Psoas muscle (tissue), 8 donors: ENCODE measurements at places on chromosomes 4 and X. TPM values are rescaled to one million over a fixed set of nuclear protein-coding genes. Genes with fewer than 3 reads are reported as not detected.

- H3K36me3 ChIP-seq = no peaks in the 10 kb centered on the region
- H3K27ac ChIP-seq = no peak overlapping the region
- H3K4me1 ChIP-seq = no peaks in the 10 kb centered on the region
- no peak for DNase-seq
- H3K4me3 ChIP-seq = no peak overlapping the region
Measured at GRCh38 chr4:25180524-25181131, 20.4 kb upstream of the SEPSECS start.

DNA sequence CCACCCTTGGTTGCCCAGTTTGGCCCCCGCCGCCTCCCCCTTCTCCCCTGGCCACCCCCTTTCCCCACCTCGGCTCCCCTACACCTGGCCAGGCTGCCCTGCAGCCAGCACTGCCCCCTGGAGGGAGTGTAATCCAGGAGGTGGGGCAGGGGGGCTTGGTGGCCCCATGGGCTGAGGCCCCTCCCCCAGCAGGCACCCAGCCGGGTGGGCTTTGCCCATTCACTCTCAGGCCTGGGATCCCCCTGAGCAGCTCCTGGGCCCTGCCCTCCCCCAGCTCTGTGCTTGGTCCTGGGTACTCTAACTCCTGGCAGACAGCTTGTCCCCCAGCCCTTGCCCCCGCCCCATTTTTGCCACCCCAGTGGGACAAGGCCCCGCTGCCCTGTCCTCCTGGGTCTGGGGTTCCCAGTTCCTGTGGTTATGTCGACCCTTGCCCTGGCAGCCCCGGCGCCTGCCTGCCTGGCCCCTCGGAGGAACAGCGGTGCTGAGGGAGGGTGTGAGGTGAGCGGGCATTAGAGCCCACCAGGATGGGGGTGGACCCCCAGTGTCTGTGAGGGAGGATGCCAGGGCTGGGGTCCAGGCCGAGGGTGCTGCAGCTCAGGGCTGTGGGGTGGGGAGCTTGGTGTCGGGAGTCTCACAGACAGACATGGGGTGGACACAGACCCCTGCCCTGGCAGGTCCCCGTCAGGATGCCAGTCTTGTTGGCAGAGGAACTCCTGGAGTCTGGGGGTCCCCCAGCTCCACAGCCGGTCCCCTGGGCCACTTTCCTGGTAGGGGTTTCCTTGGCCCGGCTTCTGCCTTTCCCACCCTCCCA lies 10.2 kb downstream of the NAT8L start:
- H3K27me3 ChIP-seq = no peaks in the 10 kb centered on the region
- no peaks in the 10 kb centered on the region for H3K36me3 ChIP-seq
- H3K27ac ChIP-seq = no peak overlapping the region
- DNase-seq = no peak
- H3K4me3 ChIP-seq = no peak overlapping the region

- no peak overlapping the region for H3K4me3 ChIP-seq
- no peak for DNase-seq
- no peaks in the 10 kb centered on the region for H3K27me3 ChIP-seq
- H3K36me3 ChIP-seq = no peaks in the 10 kb centered on the region
Measured at GRCh38 chrX:118538386-118538785, 42.8 kb downstream of the DOCK11 start.

The NRK gene
- total RNA-seq = 0.27 TPM

DNA sequence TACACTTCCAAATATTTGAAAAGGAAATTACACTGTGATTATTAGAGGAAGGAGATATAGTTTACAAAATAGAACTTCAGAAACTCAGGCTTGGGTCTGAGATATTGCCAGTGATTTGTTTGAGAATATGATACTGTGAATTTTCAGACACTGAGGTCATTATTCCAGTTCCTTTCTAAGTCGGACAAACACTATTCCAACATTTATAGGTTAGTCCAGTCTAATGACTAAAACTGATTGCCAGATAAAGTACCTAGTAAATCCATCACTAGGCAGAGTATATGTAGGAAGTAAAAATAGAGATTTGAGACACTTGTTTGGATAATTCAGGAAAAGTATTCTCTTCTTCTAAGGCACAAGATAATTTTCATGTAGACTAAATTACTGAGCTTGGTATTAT lies 13.2 kb downstream of the MTTP start:
- H3K36me3 ChIP-seq = no peaks in the 10 kb centered on the region
- H3K27ac ChIP-seq = peak overlapping the region; percentile 4
- H3K4me1 ChIP-seq = peaks cover 18% of the 10 kb centered on the region

The GAGE12C gene
- not detected for total RNA-seq

DNA sequence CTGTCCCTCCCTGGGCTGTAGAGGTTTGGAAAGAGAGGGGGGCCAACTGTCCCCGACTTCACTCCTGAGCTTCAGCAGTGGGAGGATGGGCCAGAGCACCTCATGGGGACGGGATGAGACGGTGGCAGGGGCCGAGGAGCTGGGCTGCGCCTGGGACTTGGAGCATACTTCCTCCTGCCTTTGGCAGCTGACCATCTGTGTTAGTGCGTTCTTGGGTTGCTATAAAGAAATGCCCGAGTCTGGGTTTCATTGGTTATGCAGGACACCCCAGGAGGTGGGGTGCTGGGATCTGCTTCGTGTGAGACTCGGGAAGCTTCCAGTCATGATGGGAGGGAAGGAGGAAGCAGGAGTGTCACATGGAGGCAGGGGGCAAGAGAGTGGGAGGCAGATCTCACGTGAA lies 7.4 kb downstream of the PSAPL1 start:
- no peaks in the 10 kb centered on the region for H3K27me3 ChIP-seq
- H3K4me1 ChIP-seq = no peaks in the 10 kb centered on the region
- no peak overlapping the region for H3K27ac ChIP-seq
- no peaks in the 10 kb centered on the region for H3K36me3 ChIP-seq
- no peak for DNase-seq
- no peak overlapping the region for H3K4me3 ChIP-seq

- no peaks in the 10 kb centered on the region for H3K27me3 ChIP-seq
- DNase-seq = no peak
- no peak overlapping the region for H3K4me3 ChIP-seq
- no peaks in the 10 kb centered on the region for H3K36me3 ChIP-seq
Measured at GRCh38 chr4:70996018-70996360, 2.5 kb downstream of the DCK start.

- H3K4me3 ChIP-seq = no peak overlapping the region
- no peak overlapping the region for H3K27ac ChIP-seq
- H3K4me1 ChIP-seq = no peaks in the 10 kb centered on the region
- DNase-seq = no peak
- no peaks in the 10 kb centered on the region for H3K36me3 ChIP-seq
Measured at GRCh38 chr4:109412776-109413175, 20.8 kb upstream of the SEC24B start.

The MAGEA6 gene
- not detected for total RNA-seq

The SPATA4 gene
- 1.0 TPM for total RNA-seq

GRCh38 chr4:69773484-69773883 lies 13.1 kb upstream of the SULT1B1 start:
- DNase-seq = no peak
- H3K4me1 ChIP-seq = no peaks in the 10 kb centered on the region
- H3K4me3 ChIP-seq = no peak overlapping the region

DNA sequence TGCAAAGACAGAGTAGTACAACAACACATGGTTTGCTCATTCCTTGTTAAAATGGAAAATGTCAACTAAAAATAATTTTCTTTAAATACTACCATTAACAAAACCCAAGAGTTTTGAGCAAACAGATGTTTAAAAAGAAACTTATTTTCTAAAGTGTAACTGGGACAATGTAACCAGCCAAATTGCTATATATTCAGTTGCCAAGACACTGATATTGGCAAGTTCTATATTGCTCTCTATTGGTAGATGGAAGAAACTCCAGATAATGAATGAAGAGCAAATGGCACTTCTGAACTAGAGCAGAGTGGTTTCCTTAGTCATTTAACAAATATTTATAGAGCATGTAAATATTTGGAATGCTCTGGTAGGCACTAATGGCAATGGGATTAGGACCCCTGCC lies 966.2 kb downstream of the RPA4 start:
- no peak for DNase-seq
- H3K27ac ChIP-seq = no peak overlapping the region
- no peak overlapping the region for H3K4me3 ChIP-seq
- no peaks in the 10 kb centered on the region for H3K36me3 ChIP-seq

The UBQLN2 gene
- 34.1 TPM for total RNA-seq

GRCh38 chrX:2498781-2499302 lies 1.9 kb downstream of the DHRSX start:
- no peak for DNase-seq
- peak overlapping the region; percentile 85 for H3K4me3 ChIP-seq
- no peaks in the 10 kb centered on the region for H3K27me3 ChIP-seq
- H3K27ac ChIP-seq = peak overlapping the region; percentile 90
- no peaks in the 10 kb centered on the region for H3K36me3 ChIP-seq

DNA sequence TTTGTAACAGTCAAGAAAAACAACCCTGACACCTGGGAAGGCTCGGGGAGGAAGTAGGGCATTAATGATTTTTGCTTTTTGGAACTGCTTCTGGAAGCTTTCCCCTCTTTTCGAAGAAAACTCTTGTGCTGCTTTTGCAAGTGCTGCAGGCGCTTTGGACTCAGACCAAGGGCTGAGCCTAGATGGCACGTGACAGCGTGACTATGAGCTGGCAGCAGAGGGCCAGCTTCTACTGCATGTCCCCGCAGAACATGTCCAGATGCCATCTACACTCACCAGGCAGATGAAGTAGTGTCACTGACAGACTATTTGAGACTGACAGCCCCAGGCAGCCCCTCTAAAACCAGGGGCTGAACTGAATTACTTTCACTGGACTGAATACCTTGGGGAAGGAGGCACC lies 6.2 kb downstream of the NR0B1 start:
- no peak overlapping the region for H3K27ac ChIP-seq
- H3K36me3 ChIP-seq = no peaks in the 10 kb centered on the region
- peaks cover 14% of the 10 kb centered on the region for H3K27me3 ChIP-seq
- no peak overlapping the region for H3K4me3 ChIP-seq

The FRAS1 gene
- total RNA-seq = 1.9 TPM

GRCh38 chr4:156559346-156559745 lies 412.3 kb downstream of the PDGFC start:
- no peak overlapping the region for H3K27ac ChIP-seq
- DNase-seq = no peak
- H3K36me3 ChIP-seq = no peaks in the 10 kb centered on the region
- H3K4me3 ChIP-seq = no peak overlapping the region
- H3K27me3 ChIP-seq = no peaks in the 10 kb centered on the region

The EXOC1 gene
- total RNA-seq = 14.2 TPM

DNA sequence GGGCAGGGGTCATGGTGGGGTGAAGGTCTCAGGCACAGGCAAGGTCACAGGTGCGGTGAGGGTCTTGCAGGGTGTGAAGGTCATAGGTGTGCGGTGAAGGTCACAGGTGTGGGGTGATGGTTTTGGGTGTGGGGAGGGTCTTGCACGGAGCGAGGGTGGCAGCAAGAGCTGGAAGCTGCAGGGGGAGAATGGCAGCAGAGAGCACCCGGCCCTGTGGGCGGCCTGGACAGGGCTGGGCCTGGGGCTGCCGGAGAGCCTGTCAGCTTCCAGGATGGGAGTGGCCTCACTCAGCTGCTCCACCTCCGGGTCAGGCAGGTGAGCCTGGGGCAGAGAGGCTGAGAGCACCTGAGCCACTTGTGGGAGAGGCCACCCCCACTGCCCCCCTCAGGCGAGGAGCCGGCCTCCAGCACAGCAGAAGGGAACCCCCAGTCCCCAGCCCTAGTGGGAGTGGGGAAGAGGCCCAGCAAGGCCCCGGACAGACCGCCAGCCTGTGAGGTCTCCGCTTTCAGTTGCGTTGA lies 1.5 kb downstream of the MSANTD1 start:
- no peak overlapping the region for H3K4me3 ChIP-seq
- peak; percentile 3 for DNase-seq
- H3K27ac ChIP-seq = no peak overlapping the region
- peaks cover 12% of the 10 kb centered on the region for H3K36me3 ChIP-seq
- no peaks in the 10 kb centered on the region for H3K4me1 ChIP-seq

GRCh38 chr4:22987870-22988269 lies 295.1 kb downstream of the GBA3 start:
- no peak for DNase-seq
- no peak overlapping the region for H3K4me3 ChIP-seq
- H3K27me3 ChIP-seq = no peaks in the 10 kb centered on the region
- no peaks in the 10 kb centered on the region for H3K36me3 ChIP-seq
- no peaks in the 10 kb centered on the region for H3K4me1 ChIP-seq
- no peak overlapping the region for H3K27ac ChIP-seq

The ARSD gene
- total RNA-seq = 1.8 TPM

- H3K4me3 ChIP-seq = no peak overlapping the region
- no peak overlapping the region for H3K27ac ChIP-seq
- no peaks in the 10 kb centered on the region for H3K4me1 ChIP-seq
- H3K27me3 ChIP-seq = no peaks in the 10 kb centered on the region
- DNase-seq = no peak
Measured at GRCh38 chr4:132026166-132026565, 1122.9 kb upstream of the PCDH10 start.

DNA sequence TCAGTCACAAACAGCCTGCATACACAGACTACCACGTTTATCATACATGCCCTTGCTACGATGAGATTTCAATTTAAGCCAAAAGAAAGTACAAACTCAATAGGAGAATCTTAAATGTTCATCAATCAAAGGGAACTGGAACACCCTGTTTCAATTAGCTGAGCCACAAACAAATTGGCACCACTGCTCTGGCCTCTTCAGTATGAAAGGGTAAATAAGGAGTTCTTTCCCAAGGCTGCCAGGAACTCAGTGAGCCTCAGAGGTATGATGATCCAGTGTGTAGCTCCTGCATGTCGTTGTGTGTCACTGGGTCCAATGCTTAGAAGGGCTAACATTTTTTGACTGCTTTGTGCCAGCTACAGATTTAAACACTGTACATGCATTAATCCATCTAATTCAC lies 5.4 kb downstream of the RNF150 start:
- peaks cover 43% of the 10 kb centered on the region for H3K4me1 ChIP-seq
- no peak for DNase-seq
- no peaks in the 10 kb centered on the region for H3K27me3 ChIP-seq
- H3K4me3 ChIP-seq = no peak overlapping the region
- no peaks in the 10 kb centered on the region for H3K36me3 ChIP-seq

The PRRG3 gene
- total RNA-seq = 0.32 TPM

GRCh38 chrX:120334603-120335002 lies 23.3 kb upstream of the TMEM255A start:
- H3K4me3 ChIP-seq = no peak overlapping the region
- no peaks in the 10 kb centered on the region for H3K27me3 ChIP-seq
- H3K36me3 ChIP-seq = no peaks in the 10 kb centered on the region

DNA sequence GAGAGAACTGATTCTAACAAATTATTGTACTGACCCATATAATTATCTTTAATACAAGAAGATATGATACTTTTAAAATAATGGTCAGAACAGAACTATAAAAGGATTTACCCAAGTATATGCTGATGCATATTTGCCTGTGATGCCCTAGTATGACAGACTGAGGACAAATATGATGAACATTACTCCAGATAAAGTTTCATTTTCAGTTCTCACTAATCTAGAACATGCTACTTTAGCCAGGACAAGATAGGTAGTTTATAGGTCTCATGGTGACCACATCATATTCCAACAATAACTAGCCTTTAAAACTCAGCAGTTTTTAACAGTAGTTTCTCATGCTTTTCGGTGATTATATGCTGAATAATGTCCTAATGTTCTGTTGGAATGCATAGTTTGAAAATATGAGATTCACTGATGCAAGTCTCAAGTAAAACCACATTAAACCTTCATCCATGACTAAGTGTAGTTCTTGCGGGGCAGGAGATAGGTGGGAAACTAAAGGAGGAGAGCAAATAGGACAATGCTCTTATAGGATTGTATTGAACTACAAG lies 295.2 kb upstream of the AGA start:
- no peak for DNase-seq
- no peak overlapping the region for H3K4me3 ChIP-seq
- no peak overlapping the region for H3K27ac ChIP-seq
- no peaks in the 10 kb centered on the region for H3K27me3 ChIP-seq
- no peaks in the 10 kb centered on the region for H3K36me3 ChIP-seq
- no peaks in the 10 kb centered on the region for H3K4me1 ChIP-seq
